ENCODE measurements at places on chromosomes 2 and 18.

DNA sequence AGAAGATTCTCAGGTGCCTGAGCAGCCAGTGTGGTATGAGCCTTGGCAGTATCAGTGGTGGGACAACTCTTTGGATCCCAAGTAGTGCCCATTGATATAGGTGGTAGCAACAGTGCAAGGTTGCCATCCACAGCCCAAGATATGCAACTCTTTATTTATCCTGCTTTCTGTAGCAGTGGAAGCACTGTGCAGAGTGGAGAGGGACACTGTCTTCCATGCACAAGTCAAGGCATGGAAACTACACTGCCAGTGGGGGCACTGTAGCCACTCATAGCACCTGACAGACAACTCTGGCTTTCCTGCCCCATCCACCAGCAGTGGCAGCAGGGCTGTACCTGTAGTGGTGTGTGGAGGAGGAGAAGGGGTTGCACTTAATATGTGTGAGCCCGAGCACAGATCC lies 409.6 kb upstream of the TMEFF2 start:
- no peak for DNase-seq

DNA sequence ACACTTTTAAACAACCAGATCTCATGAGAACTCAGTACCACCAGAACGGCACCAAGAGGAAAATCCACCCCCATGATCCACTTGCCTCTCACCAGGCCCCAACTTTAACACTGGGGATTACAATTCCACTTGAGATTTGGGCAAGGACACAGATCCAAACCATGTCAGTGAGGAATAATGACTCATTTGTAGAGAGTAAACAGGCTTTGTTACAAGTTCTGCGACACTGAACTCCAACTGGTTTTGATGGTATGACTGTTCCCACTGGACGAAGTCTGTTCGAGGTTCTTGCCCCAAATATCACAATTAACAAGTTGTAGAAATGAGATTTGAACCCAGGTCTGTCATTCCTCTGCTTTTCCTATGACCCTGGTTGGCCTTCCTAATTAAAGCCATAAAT lies 718.1 kb upstream of the ID2 start:
- no peak for DNase-seq

GRCh38 chr2:231464576-231465540 lies 574 bp upstream of the NCL start:
- DNase-seq = peak; percentile 96

- no peak for DNase-seq
These were observed 128.2 kb upstream of the DNAJC10 start for GRCh38 chr2:182587831-182588230.

DNA sequence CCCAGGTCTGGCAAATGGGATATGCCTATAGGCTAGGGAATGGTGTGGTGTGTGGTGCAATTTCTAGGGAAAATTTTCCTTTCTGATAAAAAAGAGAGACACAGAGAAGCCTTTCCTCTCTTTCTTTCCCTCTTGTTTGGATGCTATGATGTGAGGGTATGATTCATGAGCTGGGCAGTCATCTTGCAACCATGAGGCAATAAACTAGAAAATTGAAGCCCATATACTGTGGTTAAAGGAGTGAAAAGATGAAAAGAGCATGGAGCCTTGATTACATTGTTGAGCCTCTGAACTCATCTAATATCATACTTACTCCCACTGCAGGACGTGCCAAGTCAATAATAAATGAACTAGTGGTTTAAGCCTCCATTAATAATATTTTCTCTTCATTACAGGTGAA lies 215.6 kb downstream of the HAUS1 start:
- no peak for DNase-seq

- no peak for DNase-seq
These were observed 154.9 kb downstream of the MYO3B start for GRCh38 chr2:170332676-170333402.

GRCh38 chr2:179751163-179751809 lies 110.1 kb downstream of the ZNF385B start:
- no peak for DNase-seq

GRCh38 chr2:218713922-218714321 lies 3.3 kb downstream of the TTLL4 start:
- DNase-seq = peak; percentile 39

DNA sequence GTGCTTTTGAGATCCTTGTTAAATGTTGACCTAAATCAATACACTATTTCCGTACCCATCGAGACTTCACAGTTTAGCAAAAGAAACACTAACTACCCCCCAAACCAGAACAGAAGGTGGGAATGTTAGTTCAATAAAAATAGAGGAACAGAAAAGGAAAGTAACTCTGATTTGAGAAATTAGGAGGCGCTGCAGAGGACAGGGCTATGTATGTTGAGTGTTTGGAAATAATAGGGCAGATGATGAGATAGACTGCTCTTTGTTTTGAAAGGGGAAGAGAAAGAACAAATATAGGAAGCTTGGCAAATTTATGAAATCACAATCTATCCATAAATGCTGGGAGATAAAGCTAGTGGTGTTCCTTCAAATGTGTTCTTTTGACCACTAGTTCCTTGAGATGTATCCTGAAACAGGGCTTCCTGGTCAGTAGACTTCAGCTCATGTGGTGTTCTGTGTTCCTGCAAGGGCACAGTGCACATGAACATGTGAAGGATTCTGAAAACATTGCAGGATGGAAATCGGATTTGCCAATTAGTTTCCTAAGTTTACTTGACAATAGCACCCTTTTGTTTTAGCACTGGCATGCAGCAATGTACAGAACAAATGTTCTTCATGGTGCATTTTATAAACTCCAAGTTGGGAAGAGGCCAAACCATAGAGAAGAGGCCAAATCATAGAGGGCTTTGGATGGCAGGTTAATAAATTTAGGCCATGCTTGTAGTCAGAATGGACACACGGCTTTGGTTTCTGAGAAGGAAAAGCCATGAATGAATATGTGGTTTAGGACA lies 39.8 kb downstream of the RHBDD1 start:
- DNase-seq = no peak

DNA sequence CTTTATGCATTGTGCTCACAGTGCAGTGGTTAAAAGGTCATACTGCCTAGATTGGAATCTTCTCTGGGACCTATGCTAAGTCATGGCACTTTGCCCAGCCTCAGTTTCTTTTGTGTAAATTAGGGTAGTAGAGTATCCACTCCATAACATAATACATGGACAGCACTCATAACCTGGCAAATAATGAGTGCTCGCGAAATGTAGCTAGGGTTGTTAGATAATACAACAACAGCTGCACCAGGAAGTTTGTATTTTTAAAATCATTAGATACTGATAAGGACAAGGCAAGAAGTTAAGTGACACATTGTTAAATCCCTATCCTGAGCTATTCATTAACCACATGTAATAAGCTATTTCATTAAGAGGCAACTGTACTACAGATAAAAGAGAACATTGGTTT lies 13.8 kb upstream of the PLA2R1 start:
- no peak for DNase-seq

- DNase-seq = no peak
These were observed 70.7 kb upstream of the FN1 start for GRCh38 chr2:215506604-215506990.

GRCh38 chr2:224908818-224909217 lies 133.4 kb downstream of the DOCK10 start:
- no peak for DNase-seq

DNA sequence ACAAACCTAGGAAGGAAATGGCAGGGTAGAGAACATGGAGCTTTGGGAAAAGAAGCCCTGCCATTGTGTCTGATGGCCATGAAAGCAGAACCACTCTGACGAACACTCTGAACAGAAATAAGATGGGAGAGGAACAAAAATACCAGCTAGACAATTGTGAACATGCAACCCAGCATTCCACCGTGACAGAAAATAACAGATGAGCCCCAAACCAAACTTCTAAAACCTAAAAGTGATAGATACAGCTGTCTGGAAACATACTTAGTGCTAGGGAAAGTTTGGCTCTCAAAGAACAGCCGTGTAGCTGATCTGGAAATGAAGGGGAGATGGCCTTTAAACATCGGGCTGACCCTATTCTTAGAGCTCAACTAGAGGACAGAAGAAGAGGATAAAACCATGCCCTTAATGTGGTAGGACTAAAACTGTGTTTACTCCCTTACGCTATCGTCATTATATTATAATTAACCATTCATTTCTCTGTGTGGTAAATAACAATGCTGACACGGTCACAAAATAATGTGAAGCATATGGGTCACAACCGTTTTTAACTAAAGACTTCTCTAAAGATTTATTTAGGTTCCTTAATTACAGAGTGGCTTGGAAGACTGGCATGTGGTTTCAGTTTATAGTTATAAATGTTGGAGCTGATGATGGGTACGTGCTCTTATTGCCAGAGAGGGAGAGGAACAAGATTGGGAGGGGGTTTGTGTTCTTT lies 80.6 kb downstream of the MYO1B start:
- DNase-seq = no peak

GRCh38 chr2:234974501-234975385 lies 22.9 kb downstream of the SH3BP4 start:
- DNase-seq = no peak

GRCh38 chr2:1505031-1505441 lies 91.8 kb downstream of the TPO start:
- no peak for DNase-seq

DNA sequence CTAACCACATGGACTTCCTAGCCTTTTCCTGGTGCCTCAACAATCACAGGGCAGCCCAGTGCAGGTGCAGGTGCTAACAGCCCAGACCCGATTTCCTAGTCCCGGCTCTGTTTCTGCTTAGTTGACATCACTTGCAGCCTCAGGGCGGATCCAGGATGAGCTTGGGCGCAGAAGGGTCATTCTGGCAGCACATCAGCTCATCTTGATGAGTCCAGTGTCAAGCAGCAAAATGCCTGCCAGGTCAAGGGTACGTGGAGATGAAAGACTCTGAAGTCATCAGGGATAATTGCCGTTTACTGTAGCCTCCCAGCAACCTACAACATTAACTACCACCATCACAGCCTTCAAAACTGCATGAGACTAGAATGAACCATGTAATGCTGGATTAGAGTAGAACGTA lies 39.4 kb upstream of the EFHD1 start:
- no peak for DNase-seq

DNA sequence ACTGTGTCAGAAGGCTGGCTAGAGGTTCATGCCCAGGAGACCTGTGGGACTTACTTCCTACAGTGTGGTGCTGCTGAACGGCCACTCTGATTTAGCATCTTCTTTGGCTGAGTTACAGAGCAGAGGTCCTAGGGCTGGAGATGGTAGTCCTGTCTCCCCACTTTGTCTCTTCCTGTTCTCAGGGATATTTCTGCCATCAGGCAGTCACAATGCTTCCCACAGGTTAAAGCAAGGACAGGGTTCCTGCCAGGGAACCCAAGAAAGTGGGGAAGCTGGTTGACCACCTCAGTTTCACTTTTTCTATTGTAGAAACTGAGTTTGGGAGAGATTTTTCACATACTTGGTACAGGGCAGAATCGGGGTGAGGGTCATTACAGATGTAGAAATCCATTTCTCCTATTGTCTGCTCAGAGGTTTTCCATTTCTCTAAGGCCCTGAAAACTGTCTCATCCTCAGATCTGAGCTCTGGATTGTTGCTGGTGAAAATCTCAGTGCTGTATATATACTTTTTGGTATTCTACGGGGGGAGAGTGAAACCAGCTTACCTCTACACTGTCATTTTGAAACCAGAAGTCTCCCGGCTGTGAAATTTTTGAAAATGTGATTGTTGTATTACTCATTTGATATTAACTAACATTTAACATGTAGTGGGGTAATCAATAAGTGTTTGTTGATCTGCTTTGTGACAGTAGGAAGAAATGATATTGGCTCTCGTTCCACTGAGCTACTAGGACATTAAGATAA lies 37.0 kb upstream of the MEP1B start:
- DNase-seq = no peak

DNA sequence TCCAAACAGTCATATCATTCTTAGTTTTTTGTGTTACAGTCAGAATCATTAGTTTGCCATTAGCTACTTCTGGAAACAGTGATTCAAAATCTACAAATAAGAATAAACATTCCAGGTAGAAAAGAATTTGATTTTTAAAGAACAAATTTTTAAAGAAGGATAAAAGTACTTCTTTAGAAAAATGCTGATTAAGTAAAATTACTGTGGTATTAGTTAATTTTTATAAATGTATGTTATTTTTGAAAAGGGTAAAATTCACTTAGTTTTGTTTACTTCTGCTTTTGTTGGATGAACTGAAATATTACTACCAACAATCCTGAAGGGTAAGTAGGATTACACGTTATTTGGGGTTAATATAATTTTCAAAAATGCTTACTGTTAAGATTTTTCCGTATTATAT lies 11.8 kb downstream of the MMADHC start:
- no peak for DNase-seq

DNA sequence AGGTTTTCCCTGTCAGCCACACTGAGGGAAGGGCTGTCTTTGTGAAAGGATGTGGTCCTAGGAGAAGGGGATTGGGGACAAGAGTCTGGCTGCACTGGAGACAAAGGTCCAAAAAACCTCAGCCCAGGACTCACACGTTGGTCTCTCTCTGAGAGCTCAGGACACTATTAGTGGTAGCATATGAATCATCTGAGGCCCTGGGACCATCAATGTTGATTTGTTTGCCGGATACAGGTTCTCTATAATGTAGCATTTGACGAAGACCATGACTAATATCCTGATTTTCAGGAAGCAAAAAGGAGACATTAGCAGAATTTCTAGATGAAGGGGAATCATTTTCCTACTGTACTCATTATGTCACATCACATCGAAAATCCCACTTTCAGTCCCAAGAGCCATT lies 22.2 kb upstream of the DNAH6 start:
- DNase-seq = no peak

DNA sequence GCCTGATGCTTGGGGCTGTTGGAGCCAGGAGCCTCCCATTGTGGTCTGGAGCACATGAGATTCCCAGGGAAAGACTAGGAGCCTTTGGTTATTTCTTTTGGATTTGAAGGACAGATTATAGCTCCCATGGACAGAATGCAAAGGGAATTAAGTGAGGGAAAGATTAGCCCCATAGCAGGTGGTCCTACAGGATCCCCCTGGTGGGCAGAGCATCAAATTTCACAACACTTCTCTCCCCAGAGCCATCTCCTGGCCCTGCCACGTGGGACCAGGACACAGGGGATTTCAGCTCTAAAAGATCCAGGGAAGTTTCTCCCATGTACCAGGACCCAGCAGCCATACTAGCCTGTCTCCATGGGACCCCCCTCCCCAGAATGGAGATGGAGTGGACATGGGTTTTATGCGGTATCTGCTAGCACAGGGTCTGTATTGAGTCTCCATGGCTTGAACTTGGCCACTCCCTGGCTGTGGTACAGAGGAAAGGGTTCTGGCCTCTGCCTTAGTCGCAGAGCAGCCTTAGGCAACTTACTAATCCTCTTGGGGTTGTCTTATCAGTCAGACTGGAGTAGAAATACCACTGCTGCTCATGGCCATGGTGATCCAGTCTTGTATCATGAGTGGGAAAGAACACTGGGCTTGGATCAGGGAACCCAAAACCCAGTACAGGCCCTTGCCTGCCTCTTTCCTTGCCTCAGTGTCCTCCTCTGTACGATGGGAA lies 6.8 kb upstream of the PLB1 start:
- no peak for DNase-seq

All from HL-60 (cell line).